Stimulated activated CD8-positive, alpha-beta memory T cell treated with anti-CD3 and anti-CD28 coated beads, Interleukin-7, amount 100 ng/mL, for 4 hours (primary cell): ENCODE measurements at places on chromosomes 13 and 19.

- DNase-seq: no peak
These were observed 251.9 kb downstream of the COL4A1 start for GRCh38 chr13:110055089-110055488.

GRCh38 chr13:110925023-110925612 is 10.2 kb upstream of the ANKRD10 start:
- DNase-seq: no peak

DNA sequence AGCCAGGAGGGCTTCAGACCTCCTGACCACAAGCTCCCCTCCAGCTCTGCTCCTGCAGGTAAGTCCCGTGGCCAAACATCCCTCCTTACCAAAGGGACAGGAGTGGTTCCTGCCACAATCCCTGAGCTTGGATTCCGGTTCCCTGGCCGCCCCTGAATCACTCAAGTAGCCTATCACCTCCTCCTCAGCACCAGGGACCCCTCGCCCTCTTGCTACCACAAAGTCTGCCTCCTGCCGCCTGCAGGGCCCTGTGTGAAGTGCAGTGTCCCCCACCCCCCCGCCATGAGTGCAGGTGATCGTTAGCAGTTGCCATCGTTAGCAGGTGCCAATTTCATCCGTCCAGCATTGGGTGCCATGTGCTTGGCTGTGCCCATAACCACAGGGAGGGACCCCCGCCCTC is 40.8 kb upstream of the RANBP3 start:
- no peak for DNase-seq

DNA sequence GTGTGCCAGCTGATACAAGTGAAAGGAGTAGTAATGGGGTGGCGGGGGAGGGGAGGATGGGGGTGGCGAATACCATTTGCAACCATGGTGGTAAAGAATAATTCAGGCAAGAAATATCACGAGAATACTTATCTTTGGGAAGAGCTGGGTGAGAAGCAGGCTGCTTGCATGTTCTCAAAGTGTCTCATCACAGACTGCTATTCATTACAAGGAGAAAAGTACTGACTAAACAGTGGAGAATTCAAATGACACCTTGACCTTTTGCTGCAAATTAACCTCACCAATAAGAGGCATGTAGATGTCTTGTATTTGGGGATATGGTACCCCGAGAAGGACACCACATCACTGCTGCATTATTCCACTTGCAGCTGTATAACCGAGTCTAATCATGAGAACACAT is 585.7 kb upstream of the GPC6 start:
- no peak for DNase-seq

DNA sequence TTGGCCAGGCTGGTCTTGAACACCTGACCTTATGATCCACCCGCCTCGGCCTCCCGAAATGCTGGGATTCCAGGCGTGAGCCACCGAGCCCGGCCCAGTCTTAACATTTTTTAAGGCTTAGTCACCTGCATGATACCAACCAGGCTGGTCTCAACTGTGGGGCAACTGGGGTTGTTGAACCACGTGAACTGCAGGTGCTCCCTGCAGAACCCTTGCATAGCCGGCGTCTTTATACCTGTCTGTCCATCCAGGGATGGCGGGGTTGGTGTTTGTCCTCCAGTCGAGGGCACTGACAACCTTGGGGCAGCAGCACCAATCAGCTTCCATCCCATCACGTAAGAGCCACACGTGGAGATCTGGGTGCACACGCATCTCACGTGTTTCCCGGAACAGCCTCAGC is 24.8 kb upstream of the LILRA2 start:
- no peak for DNase-seq

DNA sequence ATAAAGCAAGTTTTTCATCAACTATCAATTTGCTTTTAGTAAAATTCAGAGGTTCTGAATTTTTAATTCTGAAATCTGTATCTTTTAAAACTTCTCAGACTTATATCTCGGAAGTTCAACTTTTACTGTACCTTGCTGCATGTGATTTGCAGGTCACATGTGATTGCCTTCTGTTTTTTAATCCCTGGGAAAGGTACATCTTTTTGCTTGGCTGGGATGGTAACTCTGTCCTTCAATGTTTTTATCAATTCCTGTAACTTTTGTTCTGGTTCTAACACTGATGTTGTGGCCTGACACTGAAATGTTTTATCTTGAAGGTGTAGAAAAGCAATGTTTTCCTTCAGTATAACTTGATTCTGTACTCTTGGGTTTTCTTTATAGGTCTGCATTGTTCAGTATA is 16.2 kb upstream of the NAA16 start:
- no peak for DNase-seq
